RPMI7951 (cell line): ENCODE measurements at places on chromosomes 4 and X. TPM values are rescaled to one million over a fixed set of nuclear protein-coding genes. Genes with fewer than 3 reads are reported as not detected.

DNA sequence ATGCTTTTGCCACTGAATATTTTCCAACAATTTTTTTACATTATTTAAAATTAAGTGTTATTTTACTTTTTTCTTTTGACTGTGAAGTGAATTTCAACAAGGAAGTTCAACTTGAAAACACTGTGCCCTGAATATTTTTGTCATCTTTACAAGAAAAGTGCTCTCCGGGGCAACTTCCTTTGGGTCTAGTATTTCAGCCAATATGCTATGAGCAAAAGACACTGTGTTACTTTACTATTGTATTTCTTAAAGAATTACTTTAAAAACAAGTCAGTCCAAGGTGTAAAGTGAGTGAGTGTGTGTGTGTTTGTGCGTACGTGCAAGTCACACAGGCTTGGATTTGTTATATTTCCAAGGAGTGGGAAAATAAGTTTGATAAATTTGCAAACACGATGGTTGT, 7.6 kb upstream of the USP53 start:
- DNase-seq: no peak

DNA sequence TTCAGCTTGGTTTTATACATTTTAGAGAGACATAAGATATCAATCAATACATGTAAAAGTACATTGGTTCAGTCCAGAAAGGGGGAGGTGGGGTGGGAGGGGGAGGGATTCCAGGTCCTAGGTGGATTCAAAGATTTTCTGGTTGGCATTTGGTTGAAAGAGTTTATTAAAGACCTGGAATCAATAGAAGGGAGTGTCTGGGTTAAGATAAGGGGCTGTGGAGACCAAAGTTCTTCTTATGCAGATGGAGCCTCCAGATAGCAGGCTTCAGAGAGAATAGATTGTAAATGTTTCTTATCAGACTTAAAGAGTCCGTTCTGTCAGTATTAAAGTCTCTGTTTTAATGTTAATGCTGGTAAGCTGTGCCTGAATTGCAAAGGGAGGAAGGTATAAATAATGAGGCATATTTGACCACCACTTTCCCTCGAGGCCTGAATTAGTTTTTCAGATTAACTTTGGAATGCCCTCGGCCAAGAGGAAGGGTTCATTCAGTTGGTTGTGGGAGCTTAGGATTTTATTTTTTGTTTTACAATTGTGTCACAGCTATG, 169.9 kb downstream of the AASDH start:
- no peak for DNase-seq

The ATP10D gene
- 14.8 and 16.9 TPM in 2 replicates for total RNA-seq

- DNase-seq: no peak
These were observed 1006.4 kb downstream of the ARAP2 start for GRCh38 chr4:35237924-35238323.

DNA sequence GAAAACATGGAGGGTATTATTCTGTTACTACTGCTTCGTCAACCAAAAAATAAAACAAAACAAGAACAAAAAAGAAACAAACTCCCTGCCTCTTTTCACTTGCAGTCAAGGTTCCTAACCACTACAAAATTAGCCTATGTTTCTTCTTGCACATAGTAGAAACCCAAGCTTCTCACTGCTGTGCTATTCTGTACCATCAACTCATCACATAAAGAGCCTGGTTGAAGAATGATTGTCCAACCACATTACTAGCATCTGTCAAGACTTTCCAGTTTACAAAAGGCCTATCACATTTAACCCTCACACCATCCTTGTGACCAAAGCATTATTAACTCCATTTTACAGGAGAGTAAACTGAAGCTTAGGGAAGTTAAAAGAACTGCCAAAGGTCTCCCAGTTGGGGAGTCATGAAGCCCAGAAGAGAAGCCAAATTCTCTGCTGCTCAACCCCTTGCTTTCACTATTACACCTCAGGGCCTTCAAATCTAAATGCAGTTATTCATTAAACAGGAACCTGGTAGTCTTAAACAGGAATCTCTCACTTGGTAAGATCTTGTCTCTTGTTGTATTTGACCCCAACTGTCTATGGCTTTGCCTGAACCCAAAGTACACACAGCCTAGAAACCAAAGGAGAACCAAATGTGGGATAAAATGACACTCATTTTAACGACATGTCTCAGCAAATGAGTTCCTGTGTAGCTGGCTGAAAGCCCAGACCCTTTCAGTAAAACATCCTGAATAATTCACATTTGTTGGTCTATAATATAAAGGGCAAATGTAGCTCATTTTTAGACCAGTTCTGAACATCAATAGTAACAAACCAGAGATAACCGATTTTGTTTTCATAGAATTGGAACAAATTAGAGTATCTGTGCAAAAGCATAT, 8.6 kb downstream of the F9 start:
- DNase-seq: no peak

GRCh38 chr4:129246910-129247461, 151.0 kb downstream of the C4orf33 start:
- DNase-seq: no peak

The ENAM gene
- not detected in 2 replicates for total RNA-seq

GRCh38 chrX:46841346-46841745, 4.5 kb downstream of the RP2 start:
- peak; percentile 77 for DNase-seq

GRCh38 chr4:30847167-30847566, 127.0 kb downstream of the PCDH7 start:
- DNase-seq: no peak
